ENCODE measurements at places on chromosomes 7 and 10.

GRCh38 chr10:20776384-20777118 is 120.6 kb downstream of the NEBL start:
- no peak for DNase-seq

GRCh38 chr10:84262190-84262956 is 17.5 kb downstream of the RGR start:
- DNase-seq = no peak

DNA sequence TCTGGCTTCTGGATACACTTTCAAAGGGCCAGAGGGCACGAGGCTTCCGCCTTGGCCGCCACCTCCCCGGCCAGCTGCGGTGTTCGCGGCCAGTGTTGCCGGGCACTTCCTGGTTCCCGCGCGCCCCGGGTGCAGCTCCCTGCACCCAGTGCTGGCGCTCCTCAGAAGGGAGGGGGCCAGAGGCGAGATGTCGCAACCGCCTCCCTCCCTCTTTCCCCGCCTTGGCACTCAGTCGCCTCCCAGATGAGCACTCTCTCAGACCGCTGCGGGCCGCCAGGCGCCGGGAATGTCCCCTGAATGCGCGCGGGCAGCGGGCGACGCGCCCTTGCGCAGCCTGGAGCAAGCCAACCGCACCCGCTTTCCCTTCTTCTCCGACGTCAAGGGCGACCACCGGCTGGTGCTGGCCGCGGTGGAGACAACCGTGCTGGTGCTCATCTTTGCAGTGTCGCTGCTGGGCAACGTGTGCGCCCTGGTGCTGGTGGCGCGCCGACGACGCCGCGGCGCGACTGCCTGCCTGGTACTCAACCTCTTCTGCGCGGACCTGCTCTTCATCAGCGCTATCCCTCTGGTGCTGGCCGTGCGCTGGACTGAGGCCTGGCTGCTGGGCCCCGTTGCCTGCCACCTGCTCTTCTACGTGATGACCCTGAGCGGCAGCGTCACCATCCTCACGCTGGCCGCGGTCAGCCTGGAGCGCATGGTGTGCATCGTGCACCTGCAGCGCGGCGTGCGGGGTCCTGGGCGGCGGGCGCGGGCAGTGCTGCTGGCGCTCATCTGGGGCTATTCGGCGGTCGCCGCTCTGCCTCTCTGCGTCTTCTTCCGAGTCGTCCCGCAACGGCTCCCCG is at the start of gene FFAR4:
Gene FFAR4 (plus strand): TSS at position 231 of the 842 bp plus-strand sequence. CDS start 56 bp downstream, at position 287.
- DNase-seq = peak; percentile 71

- DNase-seq = no peak
Measured at GRCh38 chr10:85492684-85493083, 873.9 kb downstream of the GRID1 start.

GRCh38 chr7:816300-816750 is 16.0 kb upstream of the SUN1 start:
- DNase-seq = peak; percentile 91

DNA sequence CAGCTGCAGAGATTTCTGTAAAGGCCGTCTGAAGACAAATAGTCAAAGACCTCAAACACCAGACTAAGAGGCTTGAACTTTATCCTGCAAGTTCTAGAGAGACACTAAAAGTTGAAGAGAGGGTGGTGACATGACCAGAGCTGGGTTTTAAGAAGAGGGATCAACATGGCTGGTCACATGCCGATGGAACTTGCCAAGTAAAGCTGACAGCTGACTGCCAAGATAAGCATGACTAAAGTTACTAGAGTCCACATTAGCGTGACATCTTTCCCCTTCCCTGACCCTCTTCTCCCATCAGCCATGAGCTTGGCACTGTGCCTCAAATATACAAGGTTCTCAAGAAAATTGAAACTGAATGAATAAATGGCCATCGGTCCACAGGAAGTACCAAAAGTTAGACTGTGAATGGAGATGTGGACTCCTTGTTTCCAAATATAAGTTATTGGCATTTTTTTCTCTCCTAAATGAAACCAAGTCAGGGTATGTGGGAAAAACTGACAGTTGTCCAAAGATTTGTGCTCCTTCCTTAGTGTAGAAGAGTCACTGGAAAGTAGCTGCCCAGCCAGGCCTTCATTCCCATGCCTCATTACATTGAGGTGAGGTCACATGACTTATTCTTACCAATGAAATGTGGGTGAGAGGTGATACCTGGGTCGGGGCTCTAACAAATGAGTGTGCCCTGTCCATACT is 24.5 kb downstream of the XPNPEP1 start:
- no peak for DNase-seq

DNA sequence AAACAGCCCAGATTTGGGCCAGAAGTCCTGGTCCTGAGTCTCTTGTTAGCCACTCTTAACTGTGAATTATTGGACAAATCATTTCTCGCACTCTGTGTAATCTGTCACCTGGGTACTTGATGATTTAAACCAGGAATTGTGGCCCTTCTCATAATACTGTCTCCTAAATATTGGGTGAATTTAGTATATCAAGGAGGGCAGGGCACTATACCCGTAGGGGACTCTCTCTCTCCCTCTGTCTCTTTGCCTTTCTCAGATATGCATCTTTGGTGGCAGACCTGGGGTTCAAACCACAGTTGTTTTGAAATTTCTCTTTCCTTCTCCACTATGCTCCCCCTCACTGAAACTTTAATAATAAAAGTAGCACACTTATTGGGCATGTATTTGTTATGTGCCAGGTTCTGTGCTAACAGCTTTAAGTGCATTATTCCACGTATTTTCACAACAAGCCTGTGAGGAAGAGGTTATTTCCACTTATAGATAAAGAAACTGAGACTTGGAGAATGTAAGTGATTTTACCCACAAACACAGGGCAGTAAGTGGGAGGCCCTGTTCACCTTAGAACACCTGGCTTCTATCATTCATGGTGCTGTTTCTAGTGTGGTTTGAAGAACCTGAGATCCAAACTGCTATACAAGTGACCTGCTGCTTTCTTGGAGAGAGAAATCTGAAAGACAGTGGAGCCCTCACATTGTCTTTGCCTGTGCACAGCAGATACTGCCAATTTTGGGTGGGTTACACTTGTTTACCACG is 11.8 kb downstream of the FAS start:
- DNase-seq = no peak

- no peak for DNase-seq
Measured at GRCh38 chr7:26699766-26700165, 164.6 kb downstream of the SKAP2 start.

- no peak for DNase-seq
Measured at GRCh38 chr10:42827201-42827600, 44.6 kb downstream of the BMS1 start.

GRCh38 chr10:132305654-132306342 is 2.0 kb downstream of the STK32C start:
- no peak for DNase-seq

DNA sequence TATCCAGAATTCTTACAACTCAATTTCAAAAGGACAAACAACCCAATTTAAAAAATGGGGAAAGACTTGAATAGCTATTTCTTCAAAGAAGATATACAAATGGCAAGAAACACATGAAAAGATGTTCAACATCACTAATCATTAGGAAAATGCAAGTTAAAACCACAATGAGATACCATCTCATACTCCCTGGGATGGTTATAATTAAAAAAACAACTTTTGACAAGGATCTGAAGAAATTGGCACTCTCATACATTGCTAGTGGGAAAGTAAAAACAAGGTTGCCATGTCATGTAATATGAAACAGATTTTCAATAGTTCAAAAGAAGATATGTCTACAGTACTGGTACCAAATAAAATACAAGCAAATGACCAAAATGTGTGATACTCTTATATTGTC is 9.0 kb downstream of the OAT start:
- DNase-seq = no peak

GRCh38 chr7:53110425-53110824 is 75.0 kb downstream of the POM121L12 start:
- no peak for DNase-seq

DNA sequence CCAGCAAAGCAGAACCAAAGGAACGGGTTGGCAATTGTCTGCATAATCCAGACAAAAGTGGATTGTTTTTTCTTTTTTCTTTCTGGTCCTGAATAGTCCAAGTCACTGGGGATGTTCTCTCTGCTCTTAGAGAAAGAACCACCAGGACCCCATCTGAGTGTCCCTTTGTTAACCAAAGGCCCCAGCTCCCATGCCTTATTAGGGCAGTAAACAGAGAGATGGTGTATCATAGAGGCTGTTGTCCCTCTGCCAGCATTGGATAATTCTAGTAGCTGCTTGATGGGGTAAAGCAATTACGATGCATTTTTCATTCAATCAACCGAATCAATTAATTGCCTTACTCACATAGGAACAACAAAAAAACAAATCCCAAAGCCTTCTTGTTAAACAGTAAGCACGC is 213.0 kb downstream of the BUB3 start:
- no peak for DNase-seq

DNA sequence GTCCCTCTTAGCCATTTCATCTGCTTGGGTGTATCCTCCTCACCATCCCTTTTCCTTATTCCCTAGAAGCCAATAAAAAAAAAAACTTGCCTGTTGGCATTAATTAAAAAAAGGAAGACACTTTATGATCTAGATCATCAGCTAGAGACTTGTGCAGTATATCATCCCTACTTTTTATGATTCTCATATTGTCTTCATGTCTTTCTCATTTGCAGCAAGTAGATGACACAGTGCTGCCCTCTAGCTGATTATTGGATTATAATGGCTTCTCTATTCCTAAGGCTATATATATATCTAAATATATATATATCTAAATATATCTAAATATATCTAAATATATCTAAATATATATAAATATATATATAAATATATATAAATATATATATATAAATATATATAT is 272.4 kb upstream of the LRGUK start:
- DNase-seq = no peak

DNA sequence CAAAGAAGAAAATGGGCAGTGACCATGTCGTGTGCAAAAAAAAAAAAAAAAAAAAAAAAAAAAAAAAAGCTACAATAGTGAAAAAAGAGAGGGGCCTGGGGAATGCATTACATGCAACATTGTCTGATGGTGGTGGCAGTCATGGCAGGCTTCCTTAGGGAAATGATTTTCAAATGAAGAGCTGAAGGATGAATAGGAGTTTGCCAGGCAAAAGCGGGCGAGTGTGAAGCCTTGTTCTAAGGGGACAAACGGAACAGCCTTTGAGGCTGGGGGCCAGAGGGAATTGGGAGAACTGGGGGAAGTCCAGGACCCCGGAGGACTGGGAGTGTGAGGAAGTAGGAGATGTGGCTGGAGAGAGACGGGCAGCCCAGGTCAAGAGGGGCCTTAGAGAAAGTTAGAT is 3.1 kb downstream of the COL13A1 start:
- DNase-seq = no peak

- no peak for DNase-seq
Measured at GRCh38 chr10:121048749-121049148, 197.6 kb downstream of the WDR11 start.

DNA sequence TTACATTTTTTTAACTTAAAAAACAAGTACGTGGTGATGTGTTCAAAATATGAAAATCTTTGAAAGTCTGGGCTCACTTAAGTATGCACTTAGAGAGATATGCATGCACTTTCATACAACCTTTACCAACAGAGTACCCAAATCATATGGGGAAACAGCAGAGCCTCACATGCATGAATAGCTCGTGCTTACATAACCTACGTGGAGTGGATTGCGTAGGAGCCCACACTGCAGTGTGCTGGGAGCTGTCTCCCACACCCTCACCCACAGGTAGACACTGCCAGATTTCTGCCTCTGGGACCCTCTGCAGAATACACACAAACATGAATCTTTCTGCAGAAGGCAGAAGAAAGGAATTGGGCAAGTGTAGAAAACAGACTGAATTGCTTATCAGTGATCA is 581 bp downstream of the CLCN1 start:
- DNase-seq = peak; percentile 29

DNA sequence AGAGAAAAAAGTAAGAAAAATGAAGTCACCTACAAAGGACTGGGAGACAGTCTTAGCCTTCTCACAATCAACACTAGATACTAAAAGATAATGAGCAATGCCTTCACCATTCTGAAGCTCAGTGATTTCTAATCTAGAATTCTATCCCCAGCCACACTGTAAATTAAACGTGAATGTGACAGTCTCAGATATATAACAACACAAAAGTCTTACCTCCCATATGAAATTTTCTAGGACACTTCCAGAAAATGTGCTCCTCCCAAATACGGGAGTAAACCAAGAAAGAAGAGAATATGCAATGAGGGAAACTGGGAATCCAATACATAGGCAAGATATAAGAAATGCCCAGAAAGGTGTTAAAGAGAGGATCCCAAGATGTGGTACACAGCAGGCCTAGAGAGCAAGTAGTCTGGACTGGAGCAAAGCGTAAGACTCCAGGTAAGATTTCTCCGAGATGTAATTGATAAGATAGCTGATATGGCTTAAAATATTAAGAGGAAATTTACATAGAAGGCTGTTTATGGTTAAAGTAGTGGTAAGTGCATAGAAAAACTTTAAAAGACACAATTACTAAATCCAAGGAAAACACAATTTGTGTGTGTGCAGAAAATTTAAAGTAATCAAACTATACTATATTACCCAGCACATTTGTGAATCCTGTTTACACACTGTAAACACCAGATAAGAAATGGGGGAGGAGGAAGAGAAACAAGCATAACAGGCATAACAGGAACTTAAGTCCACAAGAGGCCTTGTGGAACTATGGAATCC is 44.1 kb downstream of the SGMS1 start:
- no peak for DNase-seq

DNA sequence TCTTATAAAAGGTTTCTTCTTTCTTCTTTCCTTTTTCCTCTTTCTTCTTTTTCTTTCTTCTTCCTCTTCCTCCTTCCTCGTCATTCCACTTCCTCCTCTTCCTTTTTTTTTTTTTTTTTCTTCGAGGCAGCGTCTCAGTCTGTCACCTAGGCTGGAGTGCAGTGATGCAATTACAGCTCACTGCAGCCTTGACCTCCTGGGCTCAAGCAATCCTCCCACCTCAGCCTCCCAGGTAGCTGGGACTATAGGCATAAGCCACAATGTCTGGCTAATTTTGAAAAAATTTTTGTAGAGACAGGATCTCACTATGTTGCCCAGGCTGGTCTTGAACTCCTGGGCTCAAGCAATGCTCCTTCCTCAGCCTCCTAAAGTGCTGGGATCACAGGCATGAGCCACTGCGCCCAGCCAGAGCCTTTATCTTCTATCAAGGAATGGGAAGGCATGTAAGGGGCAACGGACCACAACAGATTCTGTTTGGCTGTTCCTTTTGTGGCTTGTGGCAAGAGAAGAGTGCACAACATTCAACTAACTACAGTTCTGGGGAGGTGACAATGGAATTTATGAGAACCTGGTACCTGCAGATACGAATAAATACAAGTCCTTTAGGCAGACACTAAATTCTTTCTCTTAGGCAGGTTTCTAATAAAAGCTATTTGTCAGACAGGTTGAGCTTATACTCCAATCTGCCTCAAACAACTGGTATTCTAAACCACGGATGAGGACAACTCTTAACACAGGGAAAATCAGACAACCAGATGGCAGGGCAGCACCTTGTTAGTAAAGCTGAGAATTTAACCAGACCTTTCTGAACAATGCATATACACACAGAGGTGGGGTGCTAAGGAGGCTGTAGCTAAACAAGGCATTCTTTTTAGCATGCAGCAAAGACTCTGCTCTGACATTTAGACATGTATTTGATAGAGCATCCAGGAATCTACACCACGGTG is 100.3 kb downstream of the DOCK4 start:
- peak; percentile 23 for DNase-seq

GRCh38 chr10:8418631-8419030 is 364.1 kb downstream of the GATA3 start:
- no peak for DNase-seq
